Bladder microvascular endothelial cell (primary cell): ENCODE measurements at places on chromosomes 5 and 9. TPM values are rescaled to one million over a fixed set of nuclear protein-coding genes. Genes with fewer than 3 reads are reported as not detected.

Gene LECT2
- total RNA-seq, result not detected in 2 replicates

Gene INSL6
- 0.13 TPM in 1 of 2 replicates, not detected in the other for total RNA-seq

Gene SLC45A2
- not detected in 2 replicates for total RNA-seq

Gene CARTPT
- not detected in 2 replicates for total RNA-seq
